ENCODE measurements at places on chromosomes 3 and 15.

DNA sequence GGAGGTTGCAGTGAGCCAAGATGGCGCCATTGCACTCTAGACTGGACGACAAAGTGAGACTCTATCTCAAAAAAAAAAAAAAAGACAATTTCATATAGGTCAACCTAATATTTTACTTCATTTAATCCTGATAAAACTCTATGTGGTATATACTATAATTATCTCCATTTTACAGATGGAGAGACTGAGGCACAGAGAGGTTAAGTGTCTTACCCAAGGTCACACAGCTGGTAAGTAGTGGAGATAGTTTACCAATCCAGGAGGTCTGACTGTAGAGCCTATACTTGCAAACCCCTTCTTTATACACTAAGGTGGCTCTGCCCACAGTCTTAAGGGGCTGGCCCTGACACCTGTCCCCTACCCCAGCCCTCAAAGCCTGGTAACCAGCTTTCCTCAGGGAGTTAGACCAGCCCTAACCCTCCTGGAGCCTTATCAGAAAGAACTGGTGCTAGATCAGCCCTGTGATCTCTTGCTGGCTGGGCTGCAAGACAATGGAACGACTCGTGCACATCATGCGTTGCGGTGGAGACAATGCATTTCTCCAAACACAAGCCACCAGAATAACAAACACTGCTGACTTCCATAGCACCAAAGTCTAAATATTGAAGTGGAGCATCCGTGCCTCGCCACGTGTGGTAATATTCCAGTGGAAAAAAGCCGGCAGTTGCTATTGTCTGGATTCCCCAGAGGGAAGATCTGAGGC lies 60.0 kb upstream of the SMAD3 start:
- no peak for DNase-seq

DNA sequence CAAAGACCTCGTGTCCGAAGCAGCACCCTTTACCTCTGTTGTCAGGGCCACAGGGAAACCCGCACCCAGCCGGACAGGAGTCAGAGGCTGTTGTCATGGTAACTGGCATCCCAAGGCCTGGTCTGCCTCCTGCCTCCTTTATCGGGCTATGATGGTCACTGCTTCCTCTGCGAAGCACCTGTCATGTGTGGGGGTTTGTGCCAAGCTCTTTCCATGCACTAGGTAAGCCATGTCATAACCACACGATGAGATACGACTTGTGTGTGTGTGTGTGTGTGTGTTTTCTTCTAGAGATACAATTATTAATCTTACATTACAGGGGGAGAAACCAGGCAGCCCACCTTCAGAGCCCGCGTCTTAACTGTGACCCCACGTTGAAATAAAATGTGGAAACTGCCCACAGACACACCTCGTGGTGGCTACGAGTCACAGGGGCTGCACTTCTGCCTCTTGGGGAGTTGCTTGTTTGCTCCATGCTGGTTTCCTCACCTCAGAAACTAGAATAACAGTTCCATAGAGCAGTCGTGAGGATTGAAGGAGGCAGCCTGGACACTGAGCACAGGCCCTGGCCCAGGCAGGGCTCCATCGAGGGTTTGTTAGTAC lies 18.0 kb downstream of the ZDHHC19 start:
- no peak for DNase-seq

DNA sequence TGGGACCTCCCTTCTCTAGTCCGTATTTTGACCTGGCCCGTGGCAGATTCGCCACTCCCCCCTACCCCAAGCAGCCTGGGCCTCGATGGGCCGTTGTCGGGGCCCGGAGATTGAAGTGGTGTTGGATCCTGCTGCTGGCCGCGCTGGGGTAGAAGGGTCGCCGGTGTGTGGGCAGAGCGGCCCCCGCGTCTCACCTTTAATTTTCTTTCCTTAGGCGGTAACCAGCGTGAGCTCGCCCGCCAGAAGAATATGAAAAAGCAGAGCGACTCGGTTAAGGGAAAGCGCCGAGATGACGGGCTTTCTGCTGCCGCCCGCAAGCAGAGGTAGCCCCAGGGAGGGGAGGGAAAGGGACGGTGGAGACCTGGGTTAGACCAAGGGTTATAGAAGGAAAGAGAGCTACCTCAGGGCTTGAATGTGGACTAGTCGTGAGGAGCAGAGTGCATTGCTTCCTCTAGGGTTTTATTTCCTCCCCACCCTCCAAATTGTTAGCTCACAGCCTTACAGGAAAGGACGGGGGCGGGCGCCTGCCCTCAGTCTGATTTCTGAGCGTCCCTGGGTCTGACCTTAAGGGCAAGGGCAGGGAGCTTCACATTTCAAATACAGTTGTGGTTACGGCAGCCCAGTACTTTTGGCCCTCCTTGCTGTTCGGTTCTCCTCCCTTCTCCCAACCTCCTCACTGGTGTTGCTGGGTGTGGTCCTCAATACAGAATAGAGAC lies 799 bp downstream of the SERF2 start:
- no peak for DNase-seq

DNA sequence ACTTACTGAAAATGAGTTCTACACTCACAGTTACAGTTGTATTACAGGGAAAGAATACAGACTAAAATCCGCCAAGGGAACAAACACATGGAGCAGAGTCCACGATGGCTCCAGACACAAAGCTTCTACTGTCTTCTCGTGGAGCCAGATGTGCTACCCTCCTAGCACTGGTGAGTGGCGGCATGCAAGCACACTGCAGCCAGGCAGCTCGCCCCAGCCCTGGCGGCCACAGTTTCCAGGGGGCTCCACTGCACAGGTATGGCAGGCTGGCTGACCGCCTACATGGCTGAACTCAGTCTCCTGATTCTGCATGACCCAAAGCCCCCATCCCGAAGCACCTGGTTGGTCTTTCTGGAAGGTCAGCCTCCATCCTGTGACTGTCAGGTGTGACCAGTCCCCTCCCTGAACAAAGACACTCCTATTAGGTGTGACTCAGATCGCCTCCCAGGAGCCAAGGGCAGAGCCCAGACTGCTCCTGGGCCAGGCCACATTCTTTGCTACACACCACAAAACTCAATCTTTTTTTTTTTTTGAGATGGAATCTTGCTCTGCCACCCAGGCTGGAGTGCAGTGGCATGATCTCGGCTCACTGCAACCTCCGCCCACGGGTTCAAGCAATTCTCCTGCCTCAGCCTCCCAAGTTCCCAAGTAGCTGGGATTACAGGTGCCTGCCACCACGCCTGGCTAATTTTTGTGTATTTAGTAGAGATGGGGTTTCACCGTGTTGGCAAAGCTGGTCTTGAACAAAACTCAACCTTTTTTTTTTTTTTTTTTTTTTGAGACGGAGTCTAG lies 51.5 kb downstream of the CFAP92 start:
- no peak for DNase-seq

DNA sequence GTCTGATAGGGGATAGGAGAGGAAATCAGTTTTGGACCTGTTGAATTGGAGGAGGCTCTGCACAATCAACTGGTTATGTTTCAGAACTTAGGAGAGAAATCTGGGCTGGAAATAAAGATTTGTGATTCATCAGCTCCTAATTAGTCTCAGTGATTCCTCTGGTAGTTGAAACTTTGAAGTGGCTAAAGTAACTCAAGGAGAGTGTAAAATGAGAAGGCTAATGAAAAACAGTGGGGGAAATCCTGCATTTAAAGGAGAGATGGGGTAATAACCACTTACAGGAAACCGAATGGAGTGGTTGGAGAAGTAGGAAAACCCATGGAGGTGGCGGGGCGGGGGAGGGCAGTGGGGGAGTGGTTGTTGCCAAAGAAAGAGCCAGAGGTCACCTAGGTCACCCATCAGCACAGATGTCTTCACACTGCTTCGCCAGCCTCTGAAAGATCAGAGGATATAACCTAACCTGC lies 32.6 kb downstream of the MAP2K5 start:
- DNase-seq, result no peak

DNA sequence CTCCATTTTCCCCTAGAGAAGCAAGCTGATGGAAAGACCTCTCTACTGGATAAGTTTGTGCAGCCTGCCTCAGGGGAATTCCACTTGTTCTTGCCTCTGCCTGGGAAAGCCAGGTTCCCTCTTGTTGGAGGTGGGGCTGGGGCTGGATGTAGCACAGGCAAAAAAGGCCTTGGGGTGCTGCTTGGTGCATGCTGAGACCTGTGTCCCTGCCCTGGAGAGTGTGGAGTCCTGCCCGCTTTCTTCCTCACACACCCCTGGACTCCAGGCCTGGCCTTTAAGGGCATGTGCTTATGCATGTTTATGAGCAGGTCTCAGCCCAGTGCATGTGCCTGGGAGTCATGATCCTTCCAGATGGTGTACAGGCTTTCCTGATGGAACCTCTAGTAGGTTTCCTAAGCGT lies 23.5 kb upstream of the JMJD7 start:
- no peak for DNase-seq

DNA sequence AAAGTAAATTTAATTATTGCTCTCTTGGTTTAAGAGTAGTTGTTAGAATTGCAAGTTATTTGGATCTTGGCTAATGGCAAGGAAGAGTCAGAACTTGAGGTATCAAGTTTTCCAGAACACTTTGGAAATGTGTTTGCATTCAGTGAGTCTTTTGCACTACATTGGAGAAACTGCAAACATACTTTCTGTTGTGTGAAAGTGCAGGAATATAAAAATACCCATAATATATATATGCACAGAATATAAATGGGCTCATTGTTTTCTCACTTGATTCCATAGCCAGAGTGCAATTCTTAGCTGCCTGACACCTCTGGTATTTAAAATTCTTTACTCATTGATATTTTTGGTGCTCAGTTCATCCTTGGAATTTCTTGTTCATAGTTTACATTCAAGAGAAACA lies 92.9 kb downstream of the HCN4 start:
- DNase-seq, result no peak

GRCh38 chr3:127915937-127916493 lies 983 bp downstream of the KBTBD12 start:
- no peak for DNase-seq

GRCh38 chr3:69164296-69164695 lies 41.9 kb upstream of the LMOD3 start:
- DNase-seq, result no peak

- no peak for DNase-seq
These were observed 3.4 kb downstream of the GP9 start for GRCh38 chr3:129063841-129064482.

DNA sequence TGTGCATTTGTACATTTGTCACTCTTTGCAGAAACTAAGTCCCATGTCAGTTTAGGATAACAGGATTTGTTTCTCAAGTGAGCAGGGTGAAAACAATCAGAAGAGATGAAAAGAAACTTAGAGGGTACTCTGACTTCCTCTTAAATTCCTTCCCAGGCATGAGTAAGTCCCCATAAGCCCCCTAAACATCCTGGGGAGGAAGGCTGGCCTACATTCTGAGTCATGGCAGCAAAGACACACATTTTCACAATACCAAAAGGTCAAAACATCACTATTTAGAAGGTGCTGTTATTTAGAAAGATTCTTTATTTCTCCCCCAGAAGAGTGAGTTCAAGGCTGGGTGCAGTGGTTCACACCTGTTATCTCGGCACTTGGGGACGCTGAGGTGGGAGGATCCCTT lies 7.6 kb upstream of the FOXP1 start:
- DNase-seq, result no peak

GRCh38 chr15:100439514-100439913 lies 89.2 kb downstream of the CERS3 start:
- no peak for DNase-seq

- no peak for DNase-seq
These were observed 95.1 kb upstream of the MEX3B start for GRCh38 chr15:82140886-82141285.

DNA sequence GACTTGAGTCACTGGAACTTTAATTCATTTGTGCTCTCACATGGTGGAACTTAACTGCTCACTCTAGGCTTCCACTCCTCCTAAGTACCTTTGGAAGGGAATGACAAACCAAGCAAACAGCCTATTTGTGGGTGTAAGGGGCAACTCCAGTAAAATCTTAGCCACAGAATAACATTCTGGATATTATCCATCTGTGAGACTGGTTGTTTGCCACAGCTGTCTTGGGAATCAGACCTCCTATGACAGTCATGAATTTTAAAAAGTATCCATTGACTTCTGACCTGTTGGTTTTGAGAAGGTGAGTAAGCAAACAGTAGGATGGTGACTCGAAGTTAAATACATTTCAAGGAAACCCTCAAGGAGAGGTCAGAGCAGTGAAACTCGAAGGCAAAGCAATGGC lies 147.3 kb upstream of the CDIN1 start:
- no peak for DNase-seq
